ENCODE measurements at places on chromosomes 4 and X. TPM values are rescaled to one million over a fixed set of nuclear protein-coding genes. Genes with fewer than 3 reads are reported as not detected.
A peak's percentile ranks its signal among the peaks of the same experiment; 100 is the strongest.

GRCh38 chrX:155070663-155070974 is 317 bp downstream of the CMC4 start:
- no peak for DNase-seq
- no peaks in the 10 kb centered on the region for H3K27me3 ChIP-seq
- H3K27ac ChIP-seq: peak overlapping the region; percentile 64
- H3K4me3 ChIP-seq: peak overlapping the region; percentile 81

- H3K4me1 ChIP-seq: peaks cover 73% of the 10 kb centered on the region
- H3K27ac ChIP-seq: peak overlapping the region; percentile 83
- peaks cover 2% of the 10 kb centered on the region for H3K36me3 ChIP-seq
Measured at GRCh38 chr4:121181493-121181892, 17.4 kb upstream of the TNIP3 start.

ARHGEF6 gene
- 91.1 TPM for total RNA-seq

ASB9 gene
- total RNA-seq: not detected

GRCh38 chrX:1207496-1208025 is 4.9 kb downstream of the CRLF2 start:
- H3K36me3 ChIP-seq: peaks cover 6% of the 10 kb centered on the region
- no peak for DNase-seq
- H3K27me3 ChIP-seq: peaks cover 22% of the 10 kb centered on the region
- H3K27ac ChIP-seq: peak overlapping the region; percentile 73

- H3K27me3 ChIP-seq: no peaks in the 10 kb centered on the region
- H3K36me3 ChIP-seq: no peaks in the 10 kb centered on the region
- no peaks in the 10 kb centered on the region for H3K4me1 ChIP-seq
- DNase-seq: no peak
Measured at GRCh38 chrX:130801901-130802300, 101.1 kb downstream of the ENOX2 start.

SPARCL1 gene
- total RNA-seq: not detected

SLC49A3 gene
- 0.37 TPM for total RNA-seq

DNA sequence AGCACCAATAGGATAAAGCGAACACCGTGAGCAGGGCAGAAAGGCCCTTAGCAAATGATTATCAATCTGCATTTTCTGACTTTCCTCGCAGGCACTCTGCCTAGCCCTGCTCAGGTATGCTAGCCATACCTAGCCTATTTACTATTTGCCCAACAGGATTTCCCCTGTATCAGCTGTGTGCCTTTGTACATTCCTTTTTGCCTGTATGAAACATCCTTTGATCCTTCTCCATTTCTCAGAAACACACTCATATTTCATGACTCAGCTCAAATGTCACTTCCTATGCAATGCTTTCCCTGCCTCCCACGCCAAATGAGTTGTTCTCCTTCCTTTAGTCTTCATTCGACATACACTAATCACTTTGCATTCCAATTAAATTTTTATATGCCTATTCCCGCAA is 37.2 kb downstream of the PCDH7 start:
- H3K4me1 ChIP-seq: no peaks in the 10 kb centered on the region
- no peaks in the 10 kb centered on the region for H3K27me3 ChIP-seq
- no peak for DNase-seq
- H3K36me3 ChIP-seq: no peaks in the 10 kb centered on the region
- H3K27ac ChIP-seq: no peak overlapping the region
- H3K4me3 ChIP-seq: no peak overlapping the region

SHOX gene
- total RNA-seq: not detected

DNA sequence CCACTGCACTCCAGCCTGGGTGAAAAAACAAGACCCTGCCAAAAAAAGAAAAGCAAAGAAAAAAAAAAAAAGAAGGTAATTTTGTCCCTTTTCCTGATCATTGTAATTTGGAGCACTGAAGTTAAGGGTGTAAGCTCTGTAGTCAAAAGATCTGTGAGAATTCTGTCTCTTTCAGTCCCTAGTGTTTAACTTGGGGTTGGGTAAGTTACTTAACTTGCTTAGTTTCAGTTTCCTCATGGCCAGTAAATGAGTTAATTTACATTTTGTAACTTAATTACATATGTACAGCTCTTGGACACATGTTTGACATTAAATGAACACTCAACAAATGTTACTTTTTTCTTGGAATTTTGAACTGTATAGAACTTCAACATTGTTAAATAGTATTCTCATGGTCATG is 10.9 kb upstream of the UBE2K start:
- H3K36me3 ChIP-seq: no peaks in the 10 kb centered on the region
- no peak overlapping the region for H3K4me3 ChIP-seq
- H3K27me3 ChIP-seq: no peaks in the 10 kb centered on the region
- DNase-seq: no peak
- no peaks in the 10 kb centered on the region for H3K4me1 ChIP-seq

DNA sequence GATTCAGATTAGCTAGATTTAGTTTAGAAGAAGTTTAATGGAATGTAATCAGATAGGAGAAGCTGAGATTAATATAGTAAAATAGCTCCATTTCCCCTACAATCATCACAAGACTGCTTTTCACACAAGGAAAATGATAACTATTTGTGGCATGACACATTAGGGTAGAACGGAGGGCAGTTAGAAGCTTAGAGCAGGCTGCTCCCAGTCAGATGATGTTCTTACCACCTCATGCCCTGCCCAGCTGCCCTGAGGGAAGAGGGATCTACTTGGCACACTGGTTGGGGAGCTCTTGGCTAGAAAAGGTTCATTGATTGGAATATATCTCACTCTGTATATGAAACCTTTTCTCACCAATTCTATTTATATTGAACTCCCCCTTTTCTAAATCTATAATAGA is 180.7 kb upstream of the IL15 start:
- peaks cover 15% of the 10 kb centered on the region for H3K27me3 ChIP-seq
- no peak overlapping the region for H3K27ac ChIP-seq
- DNase-seq: no peak
- H3K4me1 ChIP-seq: no peaks in the 10 kb centered on the region

DNA sequence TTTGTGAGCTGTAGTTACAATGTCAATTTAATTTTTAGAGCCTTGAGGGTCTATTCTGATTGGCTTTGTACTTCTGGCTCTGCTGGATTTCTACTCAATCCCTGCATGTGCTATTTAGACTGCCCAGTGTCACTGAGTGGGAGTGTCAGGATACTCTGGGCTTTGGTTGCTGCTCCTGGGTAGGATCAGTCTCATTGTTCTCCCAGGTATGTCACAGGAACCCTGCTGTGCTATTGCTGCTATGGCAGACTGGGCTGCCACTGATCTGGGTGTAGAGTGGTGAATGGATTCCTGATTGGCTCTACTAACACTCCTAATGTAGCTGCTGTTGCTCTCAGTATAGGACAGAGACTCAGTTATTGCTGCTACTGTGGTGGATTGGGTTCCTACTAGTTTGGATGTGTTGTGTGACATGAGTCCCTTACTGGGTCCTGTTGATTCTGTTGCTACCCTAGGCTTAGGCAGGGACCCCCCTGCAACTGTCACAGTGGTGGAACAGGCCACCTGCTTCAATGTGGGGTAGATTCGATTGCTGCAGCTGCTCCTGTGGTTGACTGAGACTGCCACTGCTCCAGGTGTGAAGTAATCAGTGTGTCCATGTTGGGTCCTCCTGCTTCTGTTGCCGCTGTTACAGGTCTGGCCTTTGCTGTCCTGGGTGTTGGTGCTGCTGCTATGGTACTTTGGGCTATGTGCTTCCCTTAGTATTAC is 707.8 kb upstream of the AMOT start:
- H3K27ac ChIP-seq: no peak overlapping the region
- no peak overlapping the region for H3K4me3 ChIP-seq
- no peaks in the 10 kb centered on the region for H3K36me3 ChIP-seq
- no peaks in the 10 kb centered on the region for H3K4me1 ChIP-seq

HTN3 gene
- not detected for total RNA-seq

FBXL5 gene
- total RNA-seq: 40.5 TPM

DNA sequence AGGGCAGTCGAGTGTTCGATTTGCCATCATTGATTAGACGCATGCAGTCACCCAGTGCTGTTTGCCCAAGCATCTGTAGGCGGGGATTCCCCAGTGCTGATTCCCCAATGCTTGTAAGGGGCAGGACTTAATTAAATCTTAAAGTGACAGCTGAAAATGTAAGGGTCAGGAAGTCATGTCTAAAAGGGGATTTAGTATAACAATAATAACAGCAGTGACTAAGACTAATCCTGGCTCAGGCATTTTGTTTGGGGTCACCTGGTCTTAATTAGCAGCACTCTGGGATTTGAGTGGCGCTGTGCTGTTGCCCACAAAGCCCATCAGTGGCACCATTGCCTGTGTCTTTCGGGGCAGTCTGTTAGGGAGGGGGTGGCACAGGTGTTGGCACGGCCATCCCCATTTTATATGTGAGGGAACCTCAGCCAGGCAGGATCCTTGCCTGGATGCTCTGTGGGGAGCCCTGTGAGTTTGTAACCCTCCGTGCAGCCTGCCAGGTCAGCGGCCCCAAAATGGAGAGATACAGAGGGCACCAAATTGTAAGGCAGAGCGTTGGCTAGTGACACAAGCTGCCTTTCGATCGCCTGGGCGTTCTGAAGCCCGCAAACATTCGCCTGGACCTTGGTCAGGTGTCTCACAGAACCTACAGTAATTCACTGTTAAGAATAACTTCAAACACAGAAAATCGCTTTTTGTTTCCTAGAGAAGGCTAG is 146.7 kb downstream of the TBL1X start:
- no peaks in the 10 kb centered on the region for H3K36me3 ChIP-seq
- H3K27me3 ChIP-seq: no peaks in the 10 kb centered on the region
- no peak for DNase-seq
- H3K4me1 ChIP-seq: no peaks in the 10 kb centered on the region
- no peak overlapping the region for H3K4me3 ChIP-seq

GASK1B gene
- not detected for total RNA-seq

STK32B gene
- not detected for total RNA-seq

- no peak overlapping the region for H3K4me3 ChIP-seq
- peaks cover 13% of the 10 kb centered on the region for H3K4me1 ChIP-seq
- H3K27me3 ChIP-seq: no peaks in the 10 kb centered on the region
- no peak for DNase-seq
- no peak overlapping the region for H3K27ac ChIP-seq
Measured at GRCh38 chr4:124684301-124684700, 28.2 kb downstream of the ANKRD50 start.

GRCh38 chrX:152896450-152896849 is 1.4 kb upstream of the ZNF185 start:
- H3K4me1 ChIP-seq: peaks cover 8% of the 10 kb centered on the region
- no peak overlapping the region for H3K27ac ChIP-seq
- no peak for DNase-seq
- no peak overlapping the region for H3K4me3 ChIP-seq
- peaks cover 36% of the 10 kb centered on the region for H3K27me3 ChIP-seq

DNA sequence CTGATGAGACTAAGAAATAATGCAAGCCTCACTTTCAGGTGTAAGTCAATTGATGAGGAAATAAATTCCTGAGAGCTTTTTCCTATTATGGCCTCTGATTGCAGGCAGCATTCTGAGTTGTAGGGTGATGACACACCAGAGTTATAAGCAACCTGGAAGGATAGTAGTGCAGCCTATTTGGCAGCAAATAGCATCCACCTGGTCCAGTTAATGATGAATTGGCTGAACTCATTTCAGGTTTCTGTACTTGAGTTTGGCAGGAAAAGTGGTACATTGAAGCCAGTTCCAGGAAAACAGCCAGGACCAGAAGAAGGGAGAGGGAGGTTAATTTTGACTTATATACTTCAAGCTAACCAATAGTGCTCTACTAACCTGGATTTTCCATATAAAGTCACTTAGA is 316.8 kb downstream of the NAF1 start:
- DNase-seq: no peak
- H3K27me3 ChIP-seq: no peaks in the 10 kb centered on the region
- no peaks in the 10 kb centered on the region for H3K4me1 ChIP-seq
- H3K36me3 ChIP-seq: no peaks in the 10 kb centered on the region

- no peak for DNase-seq
- no peak overlapping the region for H3K4me3 ChIP-seq
- no peaks in the 10 kb centered on the region for H3K27me3 ChIP-seq
- H3K36me3 ChIP-seq: no peaks in the 10 kb centered on the region
- no peaks in the 10 kb centered on the region for H3K4me1 ChIP-seq
Measured at GRCh38 chr4:179353786-179354185, 1911.5 kb upstream of the AGA start.

- no peaks in the 10 kb centered on the region for H3K27me3 ChIP-seq
- no peaks in the 10 kb centered on the region for H3K36me3 ChIP-seq
Measured at GRCh38 chr4:124483048-124483906, 229.3 kb downstream of the ANKRD50 start.

LAMP2 gene
- total RNA-seq: 31.8 TPM

STATH gene
- total RNA-seq: not detected

DNA sequence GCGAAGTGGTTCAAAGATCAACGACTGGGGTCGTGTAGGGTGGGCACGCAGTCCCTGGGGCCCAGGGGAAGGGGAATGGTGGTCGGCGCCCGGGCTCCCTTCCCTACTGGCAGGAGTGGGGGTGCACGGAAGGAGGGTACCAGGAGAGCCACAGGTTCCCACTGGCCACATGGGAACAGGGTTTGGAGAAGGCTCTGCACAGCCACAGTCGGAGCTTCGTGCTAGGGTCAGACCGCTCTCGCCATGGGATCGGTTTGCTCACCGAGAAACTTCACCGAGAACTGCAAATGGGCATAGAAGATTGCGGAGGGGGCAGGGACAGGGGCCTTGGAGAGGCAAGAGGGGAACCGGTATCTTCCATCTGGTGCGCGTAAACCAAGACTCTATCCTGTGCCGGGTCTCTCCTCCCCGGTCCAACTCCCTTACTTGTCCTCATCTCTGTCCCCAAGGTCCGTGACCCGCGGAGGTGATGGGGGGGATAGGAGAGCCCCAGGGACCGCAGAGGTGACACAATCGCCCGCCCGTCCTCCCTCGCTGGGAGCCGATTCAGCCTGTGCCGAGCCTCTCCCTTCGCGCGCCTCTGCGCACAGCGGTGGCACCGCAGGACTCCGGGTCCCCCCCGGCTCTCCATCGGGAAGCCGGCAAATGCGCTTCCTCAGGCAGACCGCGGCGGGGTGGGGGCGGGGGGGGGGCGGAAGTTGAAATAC is 1.0 kb downstream of the SCD5 start:
- H3K27ac ChIP-seq: no peak overlapping the region
- H3K4me1 ChIP-seq: peaks cover 10% of the 10 kb centered on the region
- peak; percentile 19 for DNase-seq
- peaks cover 52% of the 10 kb centered on the region for H3K27me3 ChIP-seq

- no peak for DNase-seq
- H3K27me3 ChIP-seq: no peaks in the 10 kb centered on the region
- peak overlapping the region; percentile 2 for H3K4me3 ChIP-seq
- peaks cover 11% of the 10 kb centered on the region for H3K4me1 ChIP-seq
Measured at GRCh38 chr4:102429553-102429952, 71.6 kb upstream of the NFKB1 start.

GRCh38 chrX:69362856-69363255 is 141.3 kb upstream of the NALF2 start:
- no peak overlapping the region for H3K4me3 ChIP-seq
- no peak for DNase-seq
- H3K27me3 ChIP-seq: peaks cover 11% of the 10 kb centered on the region
- peak overlapping the region; percentile 52 for H3K27ac ChIP-seq
- H3K36me3 ChIP-seq: no peaks in the 10 kb centered on the region

SYTL5 gene
- total RNA-seq: not detected

GRCh38 chr4:51853027-51853682 is 10.2 kb downstream of the DCUN1D4 start:
- no peak overlapping the region for H3K4me3 ChIP-seq
- DNase-seq: no peak
- no peaks in the 10 kb centered on the region for H3K27me3 ChIP-seq
- peaks cover 4% of the 10 kb centered on the region for H3K36me3 ChIP-seq
- peaks cover 42% of the 10 kb centered on the region for H3K4me1 ChIP-seq
